ENCODE measurements at places on chromosomes 4 and X.
A peak's percentile ranks its signal among the peaks of the same experiment; 100 is the strongest.

- DNase-seq: no peak
Observed at GRCh38 chrX:30577362-30577991, at the start of gene TASL. TSS of gene TASL (minus strand) at chrX:30577766. CDS start at chrX:30560355, 17,411 bp downstream.

- peak; percentile 15 for DNase-seq
Observed at GRCh38 chr4:83771113-83771705, 235.3 kb downstream of the GPAT3 start.

GRCh38 chr4:15536552-15537499 is 67.1 kb downstream of the CC2D2A start:
- DNase-seq: no peak

GRCh38 chrX:8711401-8711800 is 20.5 kb downstream of the ANOS1 start:
- DNase-seq: no peak

DNA sequence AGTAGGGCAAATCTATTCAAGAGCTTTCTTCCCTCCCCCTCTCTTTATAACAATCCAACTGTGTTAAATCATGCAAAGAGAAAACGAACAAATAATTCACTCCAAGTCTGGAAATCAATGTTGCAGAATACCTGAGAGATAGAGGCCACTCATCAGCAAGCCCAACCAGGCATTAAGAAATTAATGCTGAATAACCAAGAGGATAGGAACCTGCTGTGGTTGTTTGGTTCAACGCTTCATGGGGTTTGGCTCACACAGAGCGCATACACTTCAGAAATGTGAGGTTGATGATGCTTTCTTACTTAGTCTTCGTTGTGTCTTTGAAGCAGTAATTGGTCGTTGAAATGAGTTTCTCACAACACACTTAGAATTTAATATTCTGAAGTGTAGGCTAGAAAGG is 1540.0 kb upstream of the PABPC4L start:
- no peak for DNase-seq

DNA sequence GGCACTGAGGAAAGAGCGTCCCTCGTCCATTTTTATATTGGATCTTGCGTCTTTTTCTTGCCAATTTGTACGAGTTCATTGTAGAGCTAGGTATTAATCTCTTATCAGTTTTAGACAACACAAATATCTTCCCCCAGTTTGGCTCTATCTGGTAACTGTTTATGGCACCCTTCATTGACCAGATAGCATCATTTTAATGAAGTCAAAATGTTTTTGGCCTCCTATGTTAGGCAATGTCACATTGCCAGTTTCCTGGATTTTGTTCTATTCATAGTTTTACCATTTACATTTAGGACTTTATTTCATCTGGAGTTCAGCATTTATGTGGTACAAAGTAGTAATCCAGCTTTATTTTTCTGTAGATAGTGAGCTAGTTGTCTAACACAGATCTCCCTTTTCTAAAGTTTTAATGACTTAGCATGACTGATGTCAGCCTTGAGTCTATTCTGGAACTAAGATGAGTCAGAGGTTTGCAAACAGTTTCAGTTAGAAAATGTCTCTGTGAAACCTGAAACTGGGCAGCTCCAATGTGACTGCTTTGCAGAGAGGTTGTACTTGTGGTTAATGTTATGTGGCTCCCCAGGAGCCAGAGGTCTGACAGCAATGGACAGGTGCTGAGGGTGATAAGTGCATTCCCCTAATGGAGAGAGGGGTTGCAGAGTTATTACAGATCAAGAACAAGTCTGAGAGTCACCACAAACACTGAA is 5.3 kb upstream of the STBD1 start:
- DNase-seq: peak; percentile 21

GRCh38 chr4:179631321-179631720 is 2189.1 kb upstream of the AGA start:
- DNase-seq: no peak

DNA sequence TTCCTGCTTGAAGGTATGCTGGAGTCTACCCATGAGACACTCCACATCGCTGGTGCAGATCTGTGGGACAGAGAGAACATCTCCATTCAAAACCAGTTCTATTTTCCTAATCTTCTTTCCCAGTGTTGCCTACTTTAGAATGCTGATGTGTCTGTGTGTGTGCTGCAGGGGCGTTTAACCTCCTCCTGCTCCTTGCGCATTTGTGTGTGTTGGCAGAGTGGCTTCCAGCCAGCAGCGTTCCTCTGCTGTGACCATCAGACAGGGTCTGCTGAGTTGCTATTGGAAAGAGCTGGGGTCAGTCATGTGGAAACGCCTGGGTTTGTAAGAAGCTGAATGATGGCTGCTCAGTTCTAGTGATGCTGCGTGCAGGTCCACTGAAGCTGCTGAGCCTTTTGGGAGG is 223.6 kb downstream of the RBMX2 start:
- no peak for DNase-seq

- DNase-seq: no peak
Observed at GRCh38 chr4:3199653-3200422, 49.1 kb upstream of the MSANTD1 start.

DNA sequence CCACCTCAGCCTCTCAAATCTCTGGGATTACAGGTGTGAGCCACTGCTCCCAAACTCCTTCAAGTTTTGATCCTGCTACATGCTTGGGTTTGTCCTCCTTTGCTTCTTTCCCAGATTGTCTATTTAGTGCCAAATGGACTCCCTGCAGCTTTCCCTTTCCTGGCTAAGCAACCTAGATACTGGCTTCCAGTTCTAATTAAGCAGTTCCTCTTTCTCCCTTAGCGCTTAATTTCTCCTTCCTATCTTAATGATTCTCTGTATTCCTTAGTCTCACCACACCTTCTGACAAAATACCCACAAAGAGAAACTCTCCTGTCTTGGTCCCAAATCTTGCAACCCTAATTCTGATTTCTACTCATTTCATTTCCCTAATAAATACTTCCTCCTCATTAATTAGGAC is 7.8 kb downstream of the RXFP1 start:
- no peak for DNase-seq

GRCh38 chrX:1537031-1537715 is at the start of gene P2RY8:
TSS of gene P2RY8 (minus strand) at chrX:1537185. CDS start at chrX:1466558, 70,627 bp downstream.
- DNase-seq: no peak

GRCh38 chr4:79575709-79576428 is 167.8 kb upstream of the GK2 start:
- DNase-seq: no peak

DNA sequence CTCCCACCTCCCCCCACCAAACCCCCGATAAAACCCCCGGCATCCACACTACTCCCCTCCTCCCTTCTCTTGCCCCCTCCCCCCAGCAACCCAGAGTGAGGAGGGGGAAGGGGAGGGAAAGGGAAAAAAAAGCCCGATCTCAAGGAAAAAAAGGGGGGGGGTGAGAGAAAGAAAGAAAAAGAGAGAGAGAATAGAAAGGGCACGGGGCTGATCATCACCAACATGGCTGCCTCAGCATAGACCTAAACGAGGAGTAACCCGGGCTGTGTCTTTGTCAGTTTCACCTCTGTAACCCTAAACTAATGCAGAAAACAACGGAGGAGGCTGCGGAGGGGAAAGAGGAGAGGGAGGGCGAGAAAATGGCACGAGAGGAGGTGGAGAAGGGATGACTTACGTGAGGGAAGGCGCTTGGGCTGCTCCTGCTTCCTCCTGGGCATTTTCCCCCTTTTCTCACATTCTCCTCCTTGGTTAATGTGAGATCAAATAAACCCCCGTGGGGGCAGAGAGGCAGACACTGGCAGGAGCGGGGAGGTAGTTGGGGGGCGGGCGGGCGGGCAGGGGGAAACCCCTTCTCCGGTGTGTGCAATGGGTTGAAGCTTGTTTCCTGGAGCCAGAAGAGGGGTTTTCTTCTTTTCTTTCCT is 532 bp downstream of the ZNF827 start:
- no peak for DNase-seq

DNA sequence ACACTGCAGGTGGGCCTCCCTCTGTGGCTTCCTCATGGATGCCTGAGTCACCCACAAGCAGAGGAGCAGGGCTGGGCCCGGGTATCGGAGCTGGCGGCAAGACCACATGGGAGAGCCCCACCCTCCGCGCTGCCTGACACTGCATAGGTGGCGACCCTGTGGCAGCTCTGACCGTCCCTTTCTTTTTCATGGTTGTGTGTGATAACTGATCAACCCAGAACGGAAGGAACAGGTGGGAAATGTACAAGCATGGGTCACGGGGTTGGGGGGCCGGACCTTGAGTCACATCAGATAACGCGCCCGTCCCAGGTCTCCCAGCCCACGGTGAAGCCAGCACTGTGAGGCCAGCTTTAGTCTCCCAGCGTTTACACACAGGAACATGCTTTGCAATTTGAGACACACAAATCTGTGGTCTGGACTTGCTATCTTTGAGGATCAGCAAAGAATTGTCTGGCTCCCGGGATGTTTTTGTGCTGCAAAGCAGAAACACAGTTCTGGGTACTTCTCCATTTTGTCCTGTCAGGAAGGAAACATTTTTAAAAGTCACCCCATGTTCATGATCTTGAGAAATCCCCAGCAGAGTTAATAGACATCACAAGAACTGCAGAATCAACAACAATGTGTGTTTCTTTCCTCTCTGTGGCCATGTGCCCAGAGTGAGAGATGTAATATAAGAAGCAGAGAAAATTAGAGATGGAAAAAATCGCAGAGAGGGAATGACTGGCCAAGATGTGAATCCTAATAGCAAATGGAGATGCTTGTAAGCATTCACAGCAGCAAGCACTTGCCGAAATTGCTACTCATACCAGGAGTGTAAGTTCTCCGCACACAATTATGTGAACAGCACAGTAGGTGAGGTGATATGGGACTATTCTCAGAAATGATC is 70.1 kb upstream of the CBR4 start:
- DNase-seq: peak; percentile 72

GRCh38 chrX:119817130-119817690 is 25.8 kb upstream of the RPL39 start:
- no peak for DNase-seq

DNA sequence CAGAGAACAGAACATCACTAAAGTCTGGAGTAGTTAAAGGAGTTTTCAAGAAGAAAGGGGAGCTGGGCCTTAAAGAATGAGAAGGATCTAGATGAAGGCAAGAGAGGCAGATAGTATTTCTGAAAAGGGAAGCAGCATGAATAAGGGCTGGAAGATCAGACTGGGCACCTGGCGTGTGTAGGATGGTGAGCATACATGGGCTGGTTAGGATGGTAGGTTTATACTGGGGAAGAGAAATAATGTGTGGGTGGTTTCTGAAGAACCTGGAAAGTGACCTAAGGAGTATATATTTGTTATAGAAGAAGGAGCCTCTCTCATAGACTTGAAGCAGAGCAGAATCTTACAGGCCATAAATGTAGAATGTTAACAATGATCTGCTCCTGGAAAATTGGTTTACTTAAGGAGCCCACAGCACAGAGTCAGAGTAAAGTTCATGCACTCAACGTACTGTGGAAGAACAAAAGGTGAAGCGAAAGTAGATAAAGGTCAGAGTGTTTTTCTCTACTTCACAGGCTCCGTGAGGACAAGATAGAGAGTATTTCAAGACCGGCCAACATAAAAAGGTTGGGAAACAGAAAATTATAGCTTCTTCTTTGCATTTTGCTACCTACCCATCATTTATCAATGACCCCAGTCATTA is 35.8 kb downstream of the MBNL3 start:
- DNase-seq: no peak

GRCh38 chrX:97039363-97040029 is 155.8 kb downstream of the RPA4 start:
- DNase-seq: no peak
